ENCODE measurements at places on chromosomes 7 and 10. TPM values are rescaled to one million over a fixed set of nuclear protein-coding genes. Genes with fewer than 3 reads are reported as not detected.

Gene CDNF
- 6.2 TPM for total RNA-seq

Gene CCDC146
- total RNA-seq = 15.5 TPM

Gene GPR85
- total RNA-seq = 1.6 TPM

Gene HYAL4
- total RNA-seq = 0.15 TPM

Gene RPEL1
- total RNA-seq = not detected

Gene NPC1L1
- 0.33 TPM for total RNA-seq

Gene IRF5
- total RNA-seq = 4.6 TPM

Gene CHRM2
- total RNA-seq = not detected

Gene SVOPL
- not detected for total RNA-seq

Gene MOGAT3
- not detected for total RNA-seq

Gene STYXL1
- 38.3 TPM for total RNA-seq

Gene PLOD3
- total RNA-seq = 46.2 TPM

Gene CUZD1
- total RNA-seq = 1.8 TPM

GRCh38 chr7:91424371-91424770 lies 160.1 kb downstream of the FZD1 start:
- DNase-seq = no peak

- DNase-seq = no peak
Observed at GRCh38 chr7:27165089-27165995, at the start of gene HOXA9. TSS of gene HOXA9 (minus strand) at chr7:27165537. CDS start at chr7:27165457, 80 bp downstream.

GRCh38 chr10:79052291-79053080 lies 16.3 kb upstream of the ZMIZ1 start:
- no peak for DNase-seq

DNA sequence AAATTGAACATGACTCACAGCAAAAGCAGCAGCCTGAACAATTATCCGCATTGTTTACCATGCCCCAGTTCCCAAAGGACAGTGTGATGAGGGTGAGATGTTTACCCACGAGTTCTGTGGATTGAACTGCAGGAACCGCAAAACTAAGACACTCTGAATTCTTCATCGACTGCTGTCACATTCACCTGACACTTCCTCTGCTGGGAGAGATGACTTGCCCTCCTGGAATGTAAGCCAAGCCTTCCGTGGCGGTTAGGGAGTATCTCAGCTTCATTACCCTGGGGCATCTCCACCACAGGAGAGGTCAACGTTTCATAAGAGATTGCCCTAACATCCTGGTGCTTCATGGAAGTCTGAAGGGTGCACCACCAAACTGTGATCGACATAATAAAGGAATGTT lies 374.6 kb upstream of the ADARB2 start:
- no peak for DNase-seq

DNA sequence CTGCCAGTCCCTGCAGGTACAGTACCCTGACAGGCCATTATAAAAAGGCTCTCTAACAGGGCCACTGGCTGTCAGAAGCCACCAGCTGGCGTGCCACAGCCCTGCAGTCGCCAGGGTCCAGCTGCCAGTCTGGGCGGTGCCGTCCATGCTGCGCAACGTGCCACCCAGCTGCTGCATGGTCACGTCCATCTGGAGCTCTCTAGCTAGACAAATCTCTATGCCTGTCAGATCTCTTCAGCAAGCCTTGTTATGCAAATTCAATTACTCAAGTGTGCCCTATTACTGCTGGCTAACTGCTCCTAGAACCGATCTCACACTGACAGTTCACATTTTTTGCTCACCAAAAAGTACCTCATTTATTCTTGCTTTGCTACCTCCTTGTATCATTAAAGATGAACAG lies 75.9 kb downstream of the HIBADH start:
- DNase-seq = no peak

- DNase-seq = no peak
Observed at GRCh38 chr7:148729984-148730733, 31.5 kb downstream of the CUL1 start.

- no peak for DNase-seq
Observed at GRCh38 chr7:77702968-77703472, 6.8 kb downstream of the RSBN1L start.

- DNase-seq = no peak
Observed at GRCh38 chr7:750111-750905, 23.2 kb upstream of the PRKAR1B start.

DNA sequence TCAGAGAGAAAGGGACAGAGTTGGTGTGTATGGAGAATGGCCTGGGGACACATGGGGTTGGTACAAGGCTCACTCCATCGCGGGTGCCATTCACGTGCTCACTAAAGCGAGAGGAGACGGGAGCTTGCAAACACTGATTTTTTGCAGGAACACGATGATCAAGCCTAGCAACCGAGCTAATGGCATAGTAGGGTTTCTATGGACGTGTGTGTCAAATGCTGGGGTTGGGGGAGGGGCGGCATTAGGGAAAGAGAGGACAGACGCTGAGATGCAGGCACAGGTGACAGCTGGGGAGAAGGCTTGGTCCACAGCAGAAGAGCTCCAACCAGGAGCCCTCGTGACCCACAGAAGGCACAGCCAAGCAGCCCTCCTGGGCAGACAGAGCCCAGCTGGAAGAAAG lies 33.9 kb downstream of the RCC1L start:
- DNase-seq = no peak

- peak; percentile 36 for DNase-seq
Observed at GRCh38 chr7:70856901-70857630, 274.9 kb upstream of the GALNT17 start.

DNA sequence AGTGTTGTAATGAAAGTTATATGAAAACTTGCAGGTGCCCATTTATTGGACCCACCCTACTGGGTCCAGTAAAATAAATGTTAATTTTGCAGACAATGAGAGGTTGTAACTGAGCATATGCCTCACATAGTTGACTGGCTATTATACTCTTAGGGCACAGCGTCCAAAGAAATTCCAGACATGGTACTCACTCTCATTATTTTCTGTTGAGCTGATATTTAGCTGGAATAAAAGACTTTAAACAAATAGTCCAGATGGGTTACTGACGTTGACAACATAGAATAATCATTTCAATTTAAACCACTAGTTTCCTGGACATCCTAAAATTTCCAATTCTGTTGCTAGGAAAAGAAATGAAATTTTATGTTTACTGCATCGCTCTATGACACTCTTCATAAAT lies 174.5 kb downstream of the ZNF365 start:
- DNase-seq = no peak

- no peak for DNase-seq
Observed at GRCh38 chr10:77205135-77205534, 432.5 kb downstream of the KCNMA1 start.

- no peak for DNase-seq
Observed at GRCh38 chr7:112784603-112785002, 5.6 kb downstream of the TMEM168 start.

DNA sequence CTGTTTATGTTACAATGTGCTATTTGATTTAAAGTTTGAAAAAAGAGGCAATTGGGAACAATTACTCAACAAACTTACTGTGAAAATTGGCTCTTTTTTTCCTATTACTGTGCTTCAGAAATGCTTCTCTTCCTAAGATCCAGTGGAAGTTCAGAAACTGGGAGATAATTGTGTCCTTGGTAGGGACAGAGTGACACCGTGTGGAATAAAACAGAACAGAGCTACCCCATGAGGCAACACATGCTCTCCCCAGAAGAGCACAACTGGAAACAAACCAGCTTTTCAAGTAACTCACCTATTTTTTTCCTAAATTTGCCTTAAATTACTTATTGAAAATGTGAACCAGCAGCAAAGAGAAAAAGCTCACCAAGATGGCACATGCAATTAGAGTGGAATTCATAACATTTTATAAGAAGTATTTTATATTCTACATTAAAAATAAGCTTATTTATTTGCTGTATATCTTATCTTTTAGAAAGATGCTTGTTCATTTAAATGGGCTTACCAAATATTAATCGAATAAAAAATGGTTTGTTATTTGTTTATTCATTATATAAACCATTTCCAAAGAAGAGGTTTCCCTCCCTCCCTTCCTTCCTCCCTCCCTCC lies 346.1 kb upstream of the ANKRD30A start:
- DNase-seq = no peak

GRCh38 chr7:74581916-74582440 lies 75.5 kb upstream of the GTF2I start:
- DNase-seq = peak; percentile 39

GRCh38 chr10:86023336-86023735 lies 343.3 kb downstream of the GRID1 start:
- DNase-seq = no peak

DNA sequence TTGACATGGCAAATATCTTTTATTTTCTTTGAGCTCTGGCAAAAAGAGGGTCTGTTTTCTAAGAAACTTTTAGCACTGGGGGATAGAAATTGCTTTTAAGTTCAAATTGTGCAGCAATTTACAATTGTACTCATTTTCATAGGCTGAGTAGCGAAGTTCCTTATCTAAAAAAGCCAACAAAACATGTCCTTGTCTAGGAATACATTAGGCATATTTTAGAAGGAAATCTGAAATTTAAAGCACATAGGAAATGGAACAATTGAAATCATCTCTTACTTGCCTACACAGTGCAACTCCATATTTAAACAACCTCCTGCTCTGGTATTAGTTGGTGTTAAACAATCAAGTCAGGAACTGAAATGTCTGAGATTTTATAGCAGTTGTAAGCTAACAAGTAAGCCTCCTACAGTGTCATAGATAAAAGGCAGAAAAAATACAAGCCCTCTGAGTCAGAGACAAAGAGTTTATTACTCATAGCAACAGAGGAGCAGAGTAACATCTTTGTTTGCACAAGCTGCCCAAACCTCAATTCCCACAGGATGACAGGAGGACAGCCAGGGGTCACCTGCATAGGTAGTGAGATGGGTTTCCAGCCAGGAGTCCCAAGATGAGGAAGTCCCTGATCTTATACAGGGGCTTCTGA lies 280.2 kb upstream of the HGF start:
- no peak for DNase-seq

GRCh38 chr10:121469797-121470606 lies 128.2 kb downstream of the FGFR2 start:
- DNase-seq = no peak

- DNase-seq = no peak
Observed at GRCh38 chr7:51182636-51183166, 133.9 kb downstream of the COBL start.

DNA sequence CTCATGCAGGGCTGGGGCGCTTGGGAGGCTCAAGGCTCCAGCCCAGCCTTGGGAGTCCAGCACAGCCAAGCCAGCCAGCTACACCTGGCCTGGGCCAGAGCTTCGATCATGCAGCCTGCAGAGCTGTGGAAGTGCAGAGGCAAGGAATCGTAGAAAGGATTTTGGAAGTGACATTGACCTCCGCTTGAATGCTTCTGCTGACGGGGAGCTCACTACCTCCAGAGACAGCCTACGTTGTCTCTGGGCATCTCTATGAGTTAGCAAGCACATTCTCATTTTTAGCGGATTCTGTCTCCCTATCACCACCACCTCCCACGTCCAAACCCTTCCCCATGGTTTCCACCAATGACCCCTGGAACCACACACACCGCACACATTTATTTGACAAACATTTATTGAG lies 88.5 kb downstream of the MICALL2 start:
- DNase-seq = no peak

DNA sequence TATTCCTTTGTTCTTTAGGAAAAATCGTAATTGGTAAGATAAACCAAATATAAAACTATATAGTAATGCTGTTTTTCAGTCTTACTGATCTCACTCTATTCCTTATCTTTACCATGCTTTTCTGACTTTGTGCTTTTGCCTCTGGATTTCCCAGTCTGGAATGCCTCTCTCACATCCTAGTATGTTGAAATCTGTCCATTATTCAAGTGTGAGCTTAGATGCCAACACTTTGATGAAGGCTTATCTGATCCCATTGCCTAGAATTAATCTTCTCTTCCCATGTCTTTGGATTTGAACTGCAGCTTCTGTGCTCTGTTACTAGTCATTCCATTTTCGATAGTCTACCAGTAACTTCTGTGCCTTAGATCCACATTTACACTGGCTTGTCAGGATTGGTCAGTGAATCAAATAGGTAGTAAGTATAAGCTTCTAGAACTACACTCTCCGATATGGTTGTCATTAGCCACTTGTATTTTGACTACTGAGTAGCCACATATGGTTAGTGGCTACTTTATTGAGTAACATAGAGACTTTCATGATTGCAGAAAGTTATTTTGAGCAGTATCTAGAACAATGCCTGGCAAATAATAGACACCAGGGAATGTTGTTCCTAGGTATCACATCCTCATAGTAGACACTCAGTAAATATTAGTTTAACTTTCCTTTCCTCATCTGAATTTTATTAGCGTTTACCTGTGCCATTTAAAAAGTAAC lies 92.9 kb downstream of the BMPR1A start:
- DNase-seq = no peak

- no peak for DNase-seq
Observed at GRCh38 chr7:134654104-134654775, 7.6 kb downstream of the BPGM start.

DNA sequence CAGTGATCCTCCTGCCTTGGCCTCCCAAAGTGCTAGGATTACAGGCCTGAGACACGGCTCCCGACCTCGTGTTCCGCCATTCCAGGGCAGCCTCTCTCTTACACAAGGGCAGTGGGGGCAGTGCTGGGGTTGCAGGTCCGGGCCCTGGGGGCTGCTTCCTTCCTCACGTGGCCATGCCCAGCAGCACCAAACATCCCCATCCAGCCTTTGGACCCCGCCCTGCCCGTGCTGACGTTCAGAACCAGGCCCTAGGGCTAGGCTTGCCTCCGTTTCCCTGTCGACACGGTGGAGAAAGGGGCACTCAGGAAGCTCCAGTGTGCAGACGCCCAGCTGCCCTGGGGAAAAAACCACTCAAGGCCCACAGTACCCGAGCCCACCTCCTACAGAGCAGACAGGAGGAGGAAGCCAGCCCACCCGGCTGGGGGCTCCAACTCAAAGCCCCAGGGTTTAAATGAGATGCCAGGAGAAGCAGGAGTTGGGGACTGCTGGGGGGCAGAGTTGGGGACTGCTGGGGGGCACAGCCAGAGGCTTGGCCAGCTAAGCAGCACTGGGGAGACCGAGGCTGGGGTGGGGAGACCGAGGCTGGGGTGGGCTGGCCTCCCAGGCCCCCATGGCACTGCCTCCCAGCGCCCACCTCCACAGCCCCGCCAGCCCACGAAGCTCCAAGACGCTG lies 35.9 kb downstream of the ADAP1 start:
- peak; percentile 50 for DNase-seq

DNA sequence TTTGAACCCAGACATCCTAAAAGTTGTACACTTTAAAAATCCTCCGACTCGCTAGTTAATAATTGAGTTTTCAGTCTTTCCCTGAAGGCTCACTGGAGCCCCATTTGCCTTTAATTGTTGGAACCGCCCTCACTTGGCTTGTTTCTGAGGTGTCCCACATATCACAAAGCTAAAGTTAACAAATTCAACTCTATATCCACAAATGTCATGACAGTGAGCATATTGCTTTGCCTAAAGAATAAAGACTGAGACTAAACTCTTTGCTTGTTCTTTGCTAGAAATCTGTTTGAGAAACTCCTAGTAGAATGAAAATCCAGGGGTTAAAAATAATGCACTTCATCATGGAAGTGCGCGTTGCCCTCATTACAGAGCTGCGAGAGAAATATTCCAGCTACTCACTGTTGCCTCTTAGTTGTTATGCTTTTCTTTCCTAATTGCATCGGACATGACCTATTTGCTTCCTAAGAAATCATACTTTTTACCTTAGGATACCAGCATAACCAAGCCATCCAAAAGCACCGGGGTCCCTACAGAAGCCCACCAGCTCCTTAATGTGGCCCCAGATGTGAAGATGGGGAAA lies 752 bp downstream of the THSD7A start:
- no peak for DNase-seq

- DNase-seq = no peak
Observed at GRCh38 chr10:13496164-13496563, 32.6 kb downstream of the BEND7 start.

GRCh38 chr7:68224041-68224741 lies 1227.6 kb downstream of the TYW1 start:
- no peak for DNase-seq

GRCh38 chr7:144842377-144842851 lies 6.6 kb upstream of the TPK1 start:
- DNase-seq = no peak

- DNase-seq = peak; percentile 94
Observed at GRCh38 chr7:100837099-100837836, 9.9 kb upstream of the EPHB4 start.

Data from breast epithelium (tissue), 4 donors.